ENCODE measurements at places on chromosomes 5 and 9.

- no peak for DNase-seq
Measured at GRCh38 chr9:16628413-16628812, 242.1 kb downstream of the BNC2 start.

GRCh38 chr5:142572006-142572405, 113.9 kb downstream of the FGF1 start:
- DNase-seq = no peak

- DNase-seq = no peak
Measured at GRCh38 chr9:115291841-115292240, 173.9 kb upstream of the TNC start.

- no peak for DNase-seq
Measured at GRCh38 chr5:34534523-34535103, 121.5 kb upstream of the RAI14 start.

GRCh38 chr9:16348531-16348930, 521.9 kb downstream of the BNC2 start:
- no peak for DNase-seq

- no peak for DNase-seq
Measured at GRCh38 chr9:130432796-130433167, 12.0 kb upstream of the ASS1 start.

DNA sequence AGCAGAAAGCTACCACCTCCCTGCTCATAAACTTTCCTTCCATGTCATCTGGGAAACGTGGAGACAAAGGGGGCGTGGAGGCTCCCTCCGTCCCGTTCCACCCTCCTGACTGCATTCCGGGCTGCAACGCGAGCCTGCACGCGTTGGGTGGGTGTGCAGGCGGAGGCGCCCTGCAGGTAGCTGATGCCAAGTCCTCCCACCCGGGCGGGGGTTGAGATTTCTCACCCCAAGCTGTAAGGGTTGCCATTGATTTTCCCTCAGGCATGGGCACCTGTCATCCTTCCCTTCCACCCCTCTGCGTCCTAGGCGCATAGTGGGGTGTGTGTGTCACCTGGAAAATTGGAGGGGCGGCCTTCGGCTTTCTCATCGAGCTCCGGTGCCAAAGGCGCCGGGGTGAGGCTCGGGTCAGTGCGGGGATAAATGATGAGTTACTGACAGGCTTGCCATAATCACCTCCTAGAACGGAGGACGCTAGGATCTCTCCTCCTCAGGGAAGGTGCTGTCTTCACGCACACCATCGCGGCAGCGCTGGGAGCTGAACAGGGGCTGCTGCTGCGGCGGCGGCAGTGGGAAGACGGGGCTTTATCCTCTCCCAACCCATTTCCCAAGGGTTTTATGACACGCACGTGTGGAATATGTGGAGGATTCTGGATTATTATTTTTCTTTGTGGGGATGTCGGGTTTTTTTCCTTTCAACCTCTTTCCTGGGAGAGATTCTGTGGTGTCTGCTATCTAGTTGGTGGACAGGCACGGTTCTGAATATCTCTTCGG, 973 bp downstream of the PLPPR1 start:
- DNase-seq = no peak

GRCh38 chr9:4497855-4498254, 7.6 kb downstream of the SLC1A1 start:
- DNase-seq = no peak

DNA sequence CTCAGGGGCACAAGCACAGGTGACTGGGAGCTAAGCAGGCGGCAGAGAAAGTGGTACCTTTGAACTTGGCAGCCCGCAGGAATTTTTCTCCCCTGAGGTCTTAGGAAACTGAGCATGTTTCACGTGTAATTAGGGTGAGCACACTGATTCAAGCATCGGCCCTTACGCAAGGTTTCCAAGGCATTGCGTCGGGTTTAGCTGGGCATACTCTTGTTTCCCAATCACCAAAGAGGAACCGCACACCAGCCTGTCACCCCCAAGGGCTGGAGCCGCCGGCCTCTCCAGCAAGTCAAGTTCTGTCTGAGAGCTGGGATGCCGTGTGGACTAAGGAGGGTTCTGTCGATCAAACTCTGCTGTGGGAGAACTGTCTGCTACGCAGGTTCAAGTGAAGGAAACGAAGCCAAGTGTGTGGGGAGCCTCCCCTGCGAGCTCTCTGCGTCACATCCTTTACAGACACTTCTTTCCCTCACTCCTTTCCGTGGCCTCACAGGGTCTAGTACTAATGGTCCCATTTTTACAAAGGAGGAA, 53.0 kb downstream of the ERGIC1 start:
- peak; percentile 69 for DNase-seq

DNA sequence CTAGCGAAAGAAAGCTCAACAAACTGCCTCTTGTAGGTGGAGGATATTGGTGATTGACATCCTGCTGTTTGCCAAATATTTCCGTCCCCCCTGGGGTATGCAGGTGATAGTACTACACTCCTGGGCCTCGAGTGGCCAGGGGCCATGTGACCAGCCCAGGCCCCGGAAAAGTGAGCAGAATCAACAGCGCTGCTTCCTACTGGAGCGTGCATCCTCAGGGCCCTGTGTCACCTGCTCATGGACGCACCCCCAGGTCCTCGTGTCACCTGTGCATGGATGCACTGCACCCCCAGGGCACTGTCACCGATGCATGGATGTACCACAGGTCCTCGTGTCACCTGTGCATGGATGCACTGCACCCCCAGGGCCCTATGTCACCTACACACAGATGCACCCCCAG, 43.8 kb downstream of the ADAMTS16 start:
- no peak for DNase-seq

- DNase-seq = peak; percentile 20
Measured at GRCh38 chr5:141692919-141693725, 11.1 kb upstream of the ARAP3 start.

GRCh38 chr5:130884023-130884422, 281.0 kb downstream of the HINT1 start:
- no peak for DNase-seq

- no peak for DNase-seq
Measured at GRCh38 chr9:75039801-75040200, 11.7 kb upstream of the CARNMT1 start.

DNA sequence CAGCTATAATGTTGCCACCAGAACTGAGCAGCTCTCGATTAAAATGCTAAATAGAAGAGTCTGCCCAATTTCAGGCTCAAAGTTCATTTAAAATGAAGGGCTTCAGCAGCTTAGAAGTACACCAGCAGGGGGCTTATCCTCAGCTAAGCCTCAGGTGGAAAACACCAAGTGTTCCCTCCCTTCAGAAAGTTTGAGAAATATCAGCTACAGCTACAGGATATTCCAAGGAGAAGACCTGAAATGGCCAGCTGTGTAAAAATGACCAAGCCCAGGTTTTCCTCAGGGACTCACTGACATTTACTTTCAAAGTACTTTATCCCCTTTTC, 395.4 kb downstream of the DTWD2 start:
- DNase-seq = no peak
